ENCODE measurements at places on chromosomes 6 and 20.

GRCh38 chr6:144234399-144234798, 50.7 kb upstream of the UTRN start:
- H3K27ac ChIP-seq = no peak overlapping the region
- no peak overlapping the region for H3K4me3 ChIP-seq
- H3K4me1 ChIP-seq = no peaks in the 10 kb centered on the region
- no peaks in the 10 kb centered on the region for H3K27me3 ChIP-seq

DNA sequence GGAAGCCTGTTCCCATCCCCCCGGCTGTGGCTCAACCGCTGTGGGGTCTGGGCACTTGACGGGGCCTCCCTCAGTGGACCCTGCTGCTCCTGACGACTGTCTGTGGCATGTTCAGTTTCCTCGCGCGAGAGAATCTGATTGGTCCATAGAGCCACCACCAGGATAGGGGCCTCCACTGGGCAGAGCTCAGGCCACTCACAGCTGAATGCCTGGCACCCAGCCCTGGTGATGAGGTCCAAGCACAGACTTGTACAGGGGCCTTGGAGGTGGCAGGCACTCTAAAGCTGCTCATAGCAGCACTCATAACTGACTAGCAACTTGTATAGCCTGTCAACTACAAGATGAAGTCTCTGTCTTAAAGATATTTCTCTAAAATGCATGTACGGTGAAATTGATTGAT, 368.1 kb downstream of the NRN1 start:
- H3K27me3 ChIP-seq = no peaks in the 10 kb centered on the region
- no peak for DNase-seq
- no peaks in the 10 kb centered on the region for H3K4me1 ChIP-seq
- no peak overlapping the region for H3K27ac ChIP-seq

DNA sequence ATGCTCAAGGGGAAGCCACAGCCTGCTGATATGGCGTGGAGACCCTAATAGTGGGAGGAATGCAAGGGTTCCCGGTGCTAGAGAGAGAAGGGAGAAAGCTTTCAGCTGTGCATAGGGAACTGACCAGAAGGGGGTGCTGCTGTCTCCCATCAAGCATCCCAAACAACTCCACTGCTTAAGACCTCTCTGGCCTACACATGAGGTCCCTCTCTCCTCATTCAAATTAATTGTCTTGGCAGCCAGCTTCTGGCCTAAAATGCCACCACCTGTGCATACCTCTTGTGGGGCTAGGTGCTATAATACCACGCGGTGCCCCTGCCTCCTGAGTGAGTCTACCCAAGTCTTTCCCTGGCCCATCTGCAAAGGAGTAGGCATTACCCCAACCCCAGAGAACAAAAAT, 14.5 kb downstream of the ADISSP start:
- no peaks in the 10 kb centered on the region for H3K27me3 ChIP-seq
- peak; percentile 75 for DNase-seq
- H3K36me3 ChIP-seq = peaks cover 13% of the 10 kb centered on the region

DNA sequence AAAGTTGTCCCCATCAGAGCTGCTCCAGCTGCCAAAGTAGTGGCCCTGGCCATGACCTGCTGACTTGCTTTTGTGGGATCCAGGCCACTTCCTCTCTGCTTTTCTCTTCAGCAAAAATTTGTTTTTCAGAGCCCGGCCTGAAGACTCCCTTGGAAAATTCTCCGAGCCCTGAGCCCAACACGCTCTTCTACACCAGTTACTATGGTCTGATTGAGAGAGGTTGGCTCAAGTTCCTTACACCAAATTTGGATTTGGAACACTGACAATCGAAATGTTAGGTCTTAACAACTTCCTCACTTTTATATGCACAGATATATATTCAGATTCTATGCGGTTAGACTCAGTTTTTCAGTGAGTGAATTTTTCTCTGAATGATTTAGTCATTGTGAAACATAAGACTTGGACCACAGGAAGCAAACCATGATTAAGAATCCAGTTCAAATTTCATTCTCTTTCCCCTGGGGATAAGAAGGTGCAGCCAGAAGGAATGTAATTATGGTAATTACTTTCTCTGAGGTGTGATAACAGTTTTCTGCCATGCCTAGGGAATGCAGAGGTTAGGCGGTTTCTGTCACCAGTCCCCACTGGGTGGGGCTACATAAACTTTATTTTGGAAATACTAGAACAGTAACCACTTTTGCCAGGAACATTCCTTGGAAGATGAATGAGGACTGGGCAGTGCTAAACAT, 365.2 kb downstream of the SYNE1 start:
- H3K27me3 ChIP-seq = no peaks in the 10 kb centered on the region
- H3K27ac ChIP-seq = no peak overlapping the region
- peaks cover 16% of the 10 kb centered on the region for H3K4me1 ChIP-seq
- H3K4me3 ChIP-seq = no peak overlapping the region
- peaks cover 16% of the 10 kb centered on the region for H3K36me3 ChIP-seq
- no peak for DNase-seq

- no peaks in the 10 kb centered on the region for H3K27me3 ChIP-seq
- DNase-seq = peak; percentile 95
- peak within 1 kb of the TSS; percentile 90 for H3K4me3 ChIP-seq
These were observed at the start of gene NOP56 for GRCh38 chr20:2651772-2652723. TSS of gene NOP56 (plus strand) at chr20:2652632. CDS start at chr20:2652661, 29 bp downstream.

DNA sequence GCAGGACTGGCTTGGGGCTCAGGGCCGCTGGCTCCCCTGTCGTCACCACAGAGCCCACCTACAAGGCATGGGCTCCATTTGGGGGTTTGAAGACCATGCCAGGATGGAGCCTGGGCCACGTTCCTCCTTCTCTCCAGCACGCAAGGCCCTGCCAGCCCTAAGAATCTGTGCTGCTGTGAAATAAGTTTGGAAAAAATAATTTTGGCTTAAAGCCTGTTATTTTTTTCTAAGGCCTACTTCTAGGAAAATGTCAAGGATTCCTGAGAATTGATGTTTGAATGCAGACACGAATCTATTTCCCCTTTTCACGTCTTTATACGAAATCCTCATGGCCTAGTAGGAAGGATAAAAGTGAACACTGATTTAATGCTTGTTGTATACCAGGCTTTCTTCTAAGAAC, 107.5 kb downstream of the LRFN2 start:
- H3K27me3 ChIP-seq = peaks cover 10% of the 10 kb centered on the region
- no peak overlapping the region for H3K4me3 ChIP-seq
- peaks cover 4% of the 10 kb centered on the region for H3K4me1 ChIP-seq
- no peaks in the 10 kb centered on the region for H3K36me3 ChIP-seq

DNA sequence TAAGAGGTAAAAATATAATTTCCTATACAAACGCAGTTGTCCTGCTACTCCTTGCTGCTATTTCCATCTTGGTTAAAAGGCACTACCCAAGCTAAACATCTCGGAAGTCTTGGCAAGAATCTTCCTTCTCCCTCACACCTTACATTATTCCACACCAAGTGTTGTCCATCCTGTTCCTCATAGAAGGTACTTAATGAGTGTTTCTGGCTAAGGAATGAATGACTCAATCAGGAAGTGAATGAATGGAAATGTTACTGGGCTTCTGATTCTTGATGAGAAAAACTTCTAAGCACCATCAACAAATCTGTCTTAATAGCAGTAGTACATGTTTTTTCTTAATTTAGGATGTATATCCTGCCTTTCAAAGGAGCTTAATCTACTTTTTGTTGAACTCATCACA, 40.6 kb upstream of the RSPO3 start:
- no peaks in the 10 kb centered on the region for H3K36me3 ChIP-seq
- no peak overlapping the region for H3K4me3 ChIP-seq
- peaks cover 3% of the 10 kb centered on the region for H3K27me3 ChIP-seq

DNA sequence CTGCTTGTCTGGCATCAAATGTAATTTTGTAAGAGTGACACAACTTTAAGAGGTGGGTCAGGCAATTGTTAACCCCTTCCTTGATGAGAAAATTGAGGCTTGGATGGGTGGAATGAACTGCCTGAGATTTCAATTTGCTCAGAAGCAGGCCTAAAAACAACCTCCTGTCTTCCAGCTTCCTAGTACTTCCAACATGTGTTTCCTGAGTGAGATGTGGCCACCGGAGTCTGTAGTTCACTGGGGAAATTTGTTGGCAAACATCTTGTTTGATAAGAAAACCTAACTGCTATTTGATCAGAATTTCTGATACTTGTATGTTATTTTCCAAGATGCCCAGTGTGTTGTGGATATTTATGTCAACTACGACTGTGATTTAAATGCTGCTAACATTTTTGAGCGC, 51.3 kb downstream of the ARFGEF2 start:
- DNase-seq = no peak
- no peak overlapping the region for H3K4me3 ChIP-seq
- H3K27me3 ChIP-seq = no peaks in the 10 kb centered on the region
- peaks cover 44% of the 10 kb centered on the region for H3K36me3 ChIP-seq

DNA sequence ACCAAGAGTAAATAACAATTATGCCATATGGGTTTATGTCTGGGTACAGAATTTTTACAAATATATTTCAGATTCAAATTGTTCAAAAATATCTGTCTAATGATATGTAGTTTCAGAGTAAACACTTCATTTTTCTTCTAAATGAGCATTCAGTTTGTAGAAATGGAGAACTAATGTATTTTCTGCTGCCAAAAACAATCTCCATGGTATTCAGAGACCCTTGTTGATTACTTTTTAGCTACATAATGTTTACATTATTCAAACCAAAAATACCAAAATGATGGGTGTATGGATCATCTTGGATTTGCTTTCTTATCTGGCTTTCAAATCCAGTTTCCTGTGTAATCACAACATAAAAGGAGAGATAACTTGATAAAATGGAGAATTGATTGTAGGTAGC, 576.0 kb upstream of the CDH4 start:
- no peak overlapping the region for H3K4me3 ChIP-seq
- H3K36me3 ChIP-seq = no peaks in the 10 kb centered on the region
- no peaks in the 10 kb centered on the region for H3K4me1 ChIP-seq
- no peak overlapping the region for H3K27ac ChIP-seq
- DNase-seq = no peak

DNA sequence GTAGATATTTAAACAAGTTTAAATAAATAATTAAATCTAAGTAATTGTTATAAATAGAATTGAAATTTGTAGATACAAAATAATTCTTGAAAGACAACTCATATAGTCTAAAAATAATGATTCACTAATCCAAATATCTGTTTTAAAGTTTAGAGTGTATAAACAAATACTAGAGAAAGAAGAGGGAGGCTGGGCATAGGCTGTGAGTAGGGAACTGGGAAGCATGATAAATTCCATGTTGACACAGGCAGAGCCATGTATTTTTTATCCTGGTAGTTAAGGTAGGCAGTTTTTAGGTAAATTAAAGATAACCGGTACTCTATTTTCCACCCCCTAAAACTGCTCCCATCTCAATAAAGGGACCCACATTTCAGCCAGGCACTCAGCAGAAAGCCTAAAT, 11.7 kb upstream of the RIN2 start:
- H3K4me1 ChIP-seq = no peaks in the 10 kb centered on the region
- H3K27me3 ChIP-seq = peaks cover 10% of the 10 kb centered on the region
- H3K4me3 ChIP-seq = no peak overlapping the region
- no peaks in the 10 kb centered on the region for H3K36me3 ChIP-seq

GRCh38 chr20:47970282-47970903, 185.1 kb upstream of the SULF2 start:
- DNase-seq = no peak
- H3K27ac ChIP-seq = no peak overlapping the region
- H3K27me3 ChIP-seq = peaks cover 12% of the 10 kb centered on the region

GRCh38 chr6:118207947-118208346, 300.9 kb downstream of the SLC35F1 start:
- H3K27me3 ChIP-seq = no peaks in the 10 kb centered on the region
- DNase-seq = no peak
- no peaks in the 10 kb centered on the region for H3K36me3 ChIP-seq
- no peak overlapping the region for H3K27ac ChIP-seq
- H3K4me1 ChIP-seq = no peaks in the 10 kb centered on the region

GRCh38 chr20:49657118-49657901, 56.4 kb downstream of the B4GALT5 start:
- H3K4me1 ChIP-seq = peaks cover 18% of the 10 kb centered on the region
- H3K27me3 ChIP-seq = no peaks in the 10 kb centered on the region
- DNase-seq = peak; percentile 25
- H3K36me3 ChIP-seq = peaks cover 30% of the 10 kb centered on the region
- no peak overlapping the region for H3K27ac ChIP-seq
- no peak overlapping the region for H3K4me3 ChIP-seq

DNA sequence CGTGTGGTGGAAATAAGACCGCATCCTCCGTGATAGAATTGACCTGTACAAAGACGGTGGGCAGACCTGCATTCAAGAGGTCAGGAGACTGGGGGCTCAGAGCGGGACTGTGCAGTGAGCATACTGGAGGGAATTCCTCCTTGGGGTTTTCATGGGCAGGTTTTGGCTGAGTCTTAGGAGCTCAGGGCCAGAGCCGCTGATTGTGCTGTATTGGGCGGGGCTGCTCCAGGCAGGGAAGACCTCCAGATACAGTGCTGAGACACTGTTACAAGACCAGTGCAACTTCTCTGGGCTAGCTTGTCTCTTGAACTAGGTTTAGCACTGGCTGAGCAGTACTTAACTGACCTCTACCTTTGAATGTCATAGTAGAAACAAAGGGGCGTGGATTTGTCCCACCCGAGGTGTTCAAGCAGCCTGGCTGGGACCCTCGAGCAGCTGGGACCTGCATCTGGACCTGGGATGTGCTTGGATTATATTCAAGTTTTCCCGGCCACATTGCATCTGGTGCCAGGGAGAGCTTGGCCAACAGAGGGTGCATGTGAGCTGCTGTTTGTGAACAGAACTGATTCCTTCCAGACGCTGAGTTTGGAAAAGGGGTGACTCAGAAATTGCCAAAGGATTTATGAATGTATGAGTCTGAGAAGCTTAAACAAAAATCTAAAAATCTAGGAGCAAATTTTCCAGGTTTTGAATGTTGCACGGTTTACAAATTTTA, 33.4 kb upstream of the SLC22A1 start:
- H3K27me3 ChIP-seq = no peaks in the 10 kb centered on the region
- peaks cover 61% of the 10 kb centered on the region for H3K36me3 ChIP-seq
- DNase-seq = no peak
- peaks cover 2% of the 10 kb centered on the region for H3K4me1 ChIP-seq
- H3K4me3 ChIP-seq = no peak overlapping the region

DNA sequence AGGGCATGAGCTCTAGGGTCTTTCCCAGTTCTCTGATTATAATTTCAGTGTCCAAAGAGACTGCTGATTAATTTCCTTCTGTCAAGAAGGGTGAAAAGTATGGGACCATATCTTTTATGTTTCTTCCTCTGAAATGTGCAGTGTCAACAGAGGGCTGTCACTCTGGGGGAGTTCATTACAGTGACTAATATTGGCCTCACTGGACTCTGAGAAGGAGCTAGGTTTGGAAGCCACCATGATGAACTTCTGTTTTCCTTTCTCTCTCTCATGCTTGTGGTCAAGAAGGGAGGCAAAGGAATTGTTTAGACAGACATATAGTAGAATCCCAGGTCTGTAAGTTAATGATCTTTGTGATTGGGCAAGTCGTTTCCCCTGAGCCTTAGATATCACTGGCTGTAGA, 41.8 kb upstream of the BMP6 start:
- H3K4me1 ChIP-seq = no peaks in the 10 kb centered on the region
- H3K36me3 ChIP-seq = no peaks in the 10 kb centered on the region
- peaks cover 23% of the 10 kb centered on the region for H3K27me3 ChIP-seq

- no peak for DNase-seq
- H3K27me3 ChIP-seq = peaks cover 2% of the 10 kb centered on the region
- no peaks in the 10 kb centered on the region for H3K36me3 ChIP-seq
- H3K4me1 ChIP-seq = no peaks in the 10 kb centered on the region
These were observed 336.8 kb upstream of the MANEA start for GRCh38 chr6:95240514-95240913.
